Body of pancreas (tissue), 4 donors: ENCODE measurements at places on chromosomes 11 and 22. TPM values are rescaled to one million over a fixed set of nuclear protein-coding genes. Genes with fewer than 3 reads are reported as not detected.

Gene SEC14L6
- 2.1 TPM for total RNA-seq

DNA sequence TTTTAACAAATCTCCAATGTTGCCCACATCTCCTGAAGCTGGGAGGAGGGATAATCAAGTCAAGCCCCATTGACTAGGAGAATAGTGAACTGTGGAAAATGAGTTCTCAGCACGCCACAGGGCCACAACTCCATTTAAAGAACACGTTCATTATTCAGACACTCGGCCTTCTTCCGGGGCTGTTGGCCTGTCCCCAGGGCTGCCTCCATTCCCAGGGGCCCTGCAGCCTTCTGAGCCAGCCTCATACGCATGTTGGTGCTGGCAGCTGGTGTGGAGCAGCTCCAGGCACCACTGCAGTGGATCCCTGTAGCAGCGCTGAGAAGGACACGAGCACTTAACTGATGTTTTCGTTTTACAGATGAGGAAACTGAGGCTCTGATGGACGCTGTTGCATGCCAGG, 87.5 kb upstream of the RCN1 start:
- DNase-seq: no peak

GRCh38 chr11:125369808-125370207, 126.3 kb downstream of the FEZ1 start:
- no peak for DNase-seq

- peak; percentile 71 for DNase-seq
Observed at GRCh38 chr11:304915-305843, 2.4 kb upstream of the IFITM2 start.

GRCh38 chr22:49968313-49968830, 7.8 kb downstream of the PIM3 start:
- no peak for DNase-seq

DNA sequence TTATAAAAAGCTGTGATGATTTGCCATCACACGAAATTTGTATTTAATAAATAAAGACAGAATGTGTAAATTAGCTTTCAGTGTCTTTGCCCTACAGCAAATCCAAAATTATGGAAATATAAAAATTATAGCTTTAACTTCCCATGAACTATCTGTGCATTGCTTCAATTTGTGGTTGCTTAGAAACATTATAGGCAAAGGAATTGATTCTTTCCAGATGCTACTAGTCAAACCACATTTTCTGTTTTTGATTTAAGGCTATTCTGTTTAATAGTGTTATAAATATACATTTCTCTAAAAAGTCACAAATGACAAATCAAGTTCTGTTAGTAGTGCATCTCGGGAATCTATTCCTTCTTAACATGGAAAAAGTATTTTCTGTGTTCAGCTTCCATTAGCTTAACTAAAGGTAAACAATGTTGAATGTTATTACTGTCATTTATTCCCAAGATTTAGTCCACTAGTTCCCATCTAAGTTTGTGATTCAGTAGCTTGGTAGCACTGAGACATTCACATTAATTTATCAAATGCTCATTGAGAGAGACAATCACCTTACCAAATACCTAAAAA, 1086.3 kb upstream of the CCDC90B start:
- no peak for DNase-seq

Gene OR4D5
- total RNA-seq: 0.78 TPM
